ENCODE measurements at places on chromosomes 3 and 15.

GRCh38 chr3:127170814-127171213 is 22.1 kb upstream of the PRR23E start:
- DNase-seq, result no peak

DNA sequence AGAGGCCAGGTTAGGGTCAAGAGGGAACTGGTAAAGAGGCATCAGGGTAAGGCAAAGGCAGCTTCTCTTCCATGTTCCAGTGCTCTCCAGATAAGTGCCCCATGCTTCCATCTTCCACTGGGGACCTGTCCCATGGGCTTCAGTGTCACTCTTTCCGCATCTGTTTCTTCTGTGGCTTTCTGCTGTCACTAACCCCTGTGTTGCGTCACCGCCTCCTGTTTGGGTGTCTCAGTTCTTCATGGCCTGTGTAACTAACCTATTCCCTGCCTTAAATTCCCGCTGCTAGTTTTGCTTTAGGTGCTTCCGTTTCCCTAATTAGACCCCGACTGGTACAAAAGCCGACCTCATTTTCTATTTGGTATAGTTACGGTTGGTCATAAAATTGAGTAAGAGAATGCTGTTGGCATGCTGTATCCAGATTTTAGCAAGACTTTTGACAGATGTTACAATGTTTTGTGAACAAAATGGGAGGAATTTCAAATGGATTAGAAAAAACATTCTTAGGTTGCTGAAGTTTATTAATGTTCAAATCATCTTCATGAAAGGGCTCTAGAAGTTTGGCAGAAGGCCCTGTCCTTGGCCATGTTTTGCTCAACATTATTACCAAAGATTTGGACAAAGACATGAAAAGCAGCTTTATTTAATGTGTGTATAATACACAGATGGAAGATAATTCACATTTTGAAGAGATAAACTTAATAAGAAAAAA is 245.3 kb downstream of the BBX start:
- no peak for DNase-seq

GRCh38 chr3:36784138-36784635 is 19.8 kb upstream of the DCLK3 start:
- no peak for DNase-seq

- DNase-seq, result no peak
Measured at GRCh38 chr3:155411500-155412223, 118.2 kb upstream of the STRIT1 start.

DNA sequence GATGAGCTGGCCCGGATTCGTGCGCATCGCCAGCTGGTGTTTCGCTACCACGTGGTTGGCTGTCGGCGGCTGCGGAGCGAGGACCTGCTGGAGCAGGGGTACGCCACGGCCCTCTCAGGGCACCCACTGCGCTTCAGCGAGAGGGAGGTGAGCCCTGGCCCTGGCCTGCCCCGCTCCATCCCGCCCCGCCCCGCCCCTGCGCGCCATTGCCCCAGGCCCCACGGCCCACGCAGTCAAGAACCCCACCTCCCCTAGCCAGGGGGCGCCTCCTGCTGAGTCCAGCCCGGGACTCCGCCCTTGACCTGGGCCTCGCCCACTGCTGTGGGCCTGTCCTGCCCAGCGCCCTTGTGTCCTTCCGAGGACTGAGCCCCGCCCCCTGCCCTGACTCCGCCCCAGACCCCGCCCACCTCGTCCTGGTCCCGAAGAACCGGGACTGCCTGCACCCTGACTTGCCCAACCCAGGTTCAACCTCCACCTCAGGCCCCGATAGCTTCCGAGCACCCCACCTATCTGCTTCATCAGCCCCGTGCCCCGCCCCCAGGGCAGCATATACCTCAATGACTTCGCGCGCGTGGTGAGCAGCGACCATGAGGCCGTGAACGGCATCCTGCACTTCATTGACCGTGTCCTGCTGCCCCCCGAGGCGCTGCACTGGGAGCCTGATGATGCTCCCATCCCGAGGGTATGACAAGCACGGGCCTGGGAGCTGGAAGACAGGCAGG is 14.8 kb downstream of the NT5DC2 start:
- DNase-seq, result no peak

- DNase-seq, result no peak
Measured at GRCh38 chr3:190048932-190049441, 71.7 kb downstream of the P3H2 start.

DNA sequence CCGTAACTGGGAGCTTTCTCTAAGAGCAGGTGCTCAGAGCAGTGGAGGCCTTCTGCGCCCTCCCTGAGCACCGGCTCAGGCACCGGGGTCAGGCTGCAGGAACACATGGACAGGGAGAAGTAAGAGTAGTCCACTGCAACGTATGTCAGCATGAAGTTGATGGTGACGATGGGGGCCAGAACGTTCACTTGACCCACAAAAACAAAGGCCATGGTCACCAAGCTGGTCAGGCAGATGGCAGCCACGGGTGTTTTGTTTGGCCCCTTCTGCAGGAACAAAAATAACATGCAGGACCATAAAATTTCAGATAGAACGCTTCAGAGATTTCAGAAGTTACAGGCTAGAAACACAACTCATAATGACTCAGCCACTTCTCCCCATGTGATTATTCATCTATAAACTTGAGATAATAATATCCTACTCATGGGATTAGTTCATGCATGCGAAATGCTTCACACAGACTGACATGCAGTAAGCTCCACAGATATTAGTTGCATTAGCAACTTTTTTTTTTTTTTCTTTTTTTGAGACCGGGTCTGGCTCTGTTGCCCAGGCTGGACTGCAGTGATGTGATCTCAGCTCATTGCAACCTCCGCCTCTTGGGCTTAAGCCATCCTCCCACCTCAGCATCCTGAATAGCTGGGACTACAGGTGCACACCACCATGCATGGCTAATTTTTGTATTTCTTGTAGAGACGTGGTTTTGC is 52.2 kb upstream of the HEG1 start:
- no peak for DNase-seq

GRCh38 chr3:188772886-188773285 is 398.9 kb upstream of the TPRG1 start:
- no peak for DNase-seq

GRCh38 chr3:176927706-176928581 is 269.3 kb downstream of the TBL1XR1 start:
- DNase-seq, result no peak

- DNase-seq, result no peak
Measured at GRCh38 chr3:146612015-146612414, 6.9 kb upstream of the PLSCR5 start.

DNA sequence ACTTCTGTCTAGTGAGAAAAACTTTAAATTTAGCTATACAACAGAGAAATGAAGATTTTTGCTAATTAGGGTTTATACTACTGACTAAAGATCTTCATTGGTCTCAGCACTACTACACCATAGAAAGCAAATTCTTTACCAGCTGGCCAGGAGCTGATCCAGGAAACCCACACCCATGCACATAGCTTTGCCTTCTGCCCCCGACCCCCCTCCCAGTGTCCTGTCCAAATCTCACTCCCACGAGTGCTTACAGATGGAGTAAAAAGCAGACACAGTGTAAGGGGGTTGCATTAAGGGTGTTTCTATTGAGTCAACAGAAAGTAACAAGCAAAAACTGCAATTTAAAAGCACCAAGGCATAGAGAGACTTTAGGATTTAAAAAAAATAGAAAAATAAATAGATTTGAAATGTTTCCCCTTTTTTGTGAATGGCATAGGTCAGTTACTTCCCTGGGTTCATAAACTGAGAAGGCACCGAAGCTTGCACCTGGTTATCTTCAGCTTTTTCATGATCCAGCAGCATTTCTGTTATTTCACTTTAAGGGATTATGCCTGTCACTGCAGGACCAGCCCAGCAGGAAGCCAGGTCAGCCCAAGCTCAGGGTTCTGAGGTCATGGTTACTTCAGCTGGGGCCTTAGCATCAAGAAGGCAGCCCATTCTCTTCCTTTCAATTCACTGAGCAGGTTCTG is 124.3 kb downstream of the CTNNB1 start:
- DNase-seq, result no peak

DNA sequence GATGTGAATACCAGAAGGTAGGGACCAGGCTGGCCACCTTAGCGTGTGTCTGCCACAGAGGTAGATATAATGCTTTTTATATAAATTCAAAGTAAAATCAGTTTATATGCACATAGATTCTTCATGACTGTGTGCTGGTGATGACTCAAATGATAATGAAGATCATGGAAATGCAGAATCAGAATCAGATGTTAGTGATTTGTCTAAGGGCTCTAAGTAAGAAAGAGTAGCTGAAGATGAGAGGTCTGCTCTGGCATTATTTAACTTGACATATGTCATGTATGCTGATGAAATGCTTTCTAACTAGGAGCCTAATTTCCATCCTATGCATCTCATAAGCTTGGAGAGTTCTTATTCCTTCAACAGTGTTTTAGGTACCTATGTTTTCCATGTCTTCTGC is 50.3 kb upstream of the DPH6 start:
- no peak for DNase-seq

- DNase-seq, result no peak
Measured at GRCh38 chr15:69604072-69604411, 151.4 kb downstream of the RPLP1 start.

DNA sequence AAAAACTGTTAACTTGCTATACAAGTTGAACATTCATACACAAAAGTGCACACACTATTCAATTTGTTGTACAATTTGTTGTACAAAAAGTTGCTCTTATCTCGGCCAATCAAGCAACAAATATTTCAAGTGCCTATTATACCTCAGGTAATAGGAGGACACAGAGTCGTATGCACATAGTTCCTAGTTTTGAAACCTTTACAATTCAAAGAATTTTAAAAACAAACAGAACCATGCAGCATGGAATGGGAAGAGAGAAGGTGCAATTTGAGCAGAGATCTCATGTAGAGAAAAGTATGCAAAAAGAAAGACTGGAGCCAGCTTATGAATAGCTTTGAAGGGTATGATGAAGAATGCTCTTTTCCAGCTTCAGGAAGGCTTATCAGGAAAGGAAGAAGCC is 46.5 kb upstream of the ARPP19 start:
- DNase-seq, result no peak

DNA sequence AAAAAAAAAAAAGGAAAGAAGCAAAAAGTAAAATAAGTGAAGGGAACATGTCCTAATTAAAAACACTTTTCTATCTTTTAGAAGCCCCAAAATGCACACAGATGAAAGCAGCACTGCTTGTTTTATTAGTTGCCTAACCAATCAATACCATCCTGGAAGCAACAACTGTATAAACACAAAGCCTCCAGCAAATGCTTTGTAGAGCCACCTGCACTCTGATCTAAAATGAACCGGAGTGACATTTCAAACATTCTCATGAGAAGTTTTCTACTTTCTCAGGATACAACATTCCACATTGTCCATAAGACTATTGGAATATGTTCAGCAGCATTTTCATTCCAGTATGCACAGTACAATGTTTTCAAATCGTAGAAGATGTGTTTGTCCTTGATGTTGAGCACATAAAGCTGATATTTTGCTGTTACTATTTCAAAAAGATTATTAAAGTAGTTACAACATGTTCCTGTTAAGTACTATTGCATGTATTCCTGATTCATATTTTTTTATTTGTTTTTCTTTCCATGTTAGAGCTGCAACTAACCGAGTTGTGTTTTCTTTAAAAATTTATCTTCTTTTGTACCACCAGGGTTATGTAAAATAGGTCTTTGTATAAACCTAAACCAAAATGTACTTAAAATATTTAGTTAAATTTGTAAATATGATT is 50.3 kb upstream of the PLSCR5 start:
- DNase-seq, result no peak

- no peak for DNase-seq
Measured at GRCh38 chr3:74614107-74614967, at the start of gene CNTN3. Gene CNTN3, minus strand, starts transcription at chr3:74614659. Its CDS starts 93,547 bp downstream, at chr3:74521112.

DNA sequence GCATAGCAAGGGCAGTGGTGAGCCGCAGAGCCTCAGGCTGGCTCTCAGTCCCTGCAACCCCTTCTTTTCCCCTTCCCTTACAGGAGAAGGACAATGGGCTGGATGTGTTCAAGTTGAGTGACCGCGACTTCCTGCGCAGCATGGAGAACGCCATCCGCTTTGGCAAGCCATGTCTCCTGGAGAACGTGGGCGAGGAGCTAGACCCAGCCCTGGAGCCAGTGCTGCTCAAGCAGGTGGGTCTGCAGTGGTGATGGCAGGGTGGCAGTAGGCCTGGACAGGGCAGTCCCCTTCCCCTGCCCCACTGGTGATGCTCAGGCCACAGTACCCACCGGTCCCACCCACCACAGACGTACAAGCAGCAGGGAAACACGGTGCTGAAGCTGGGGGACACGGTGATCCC is 53.8 kb downstream of the SEMA3G start:
- no peak for DNase-seq

DNA sequence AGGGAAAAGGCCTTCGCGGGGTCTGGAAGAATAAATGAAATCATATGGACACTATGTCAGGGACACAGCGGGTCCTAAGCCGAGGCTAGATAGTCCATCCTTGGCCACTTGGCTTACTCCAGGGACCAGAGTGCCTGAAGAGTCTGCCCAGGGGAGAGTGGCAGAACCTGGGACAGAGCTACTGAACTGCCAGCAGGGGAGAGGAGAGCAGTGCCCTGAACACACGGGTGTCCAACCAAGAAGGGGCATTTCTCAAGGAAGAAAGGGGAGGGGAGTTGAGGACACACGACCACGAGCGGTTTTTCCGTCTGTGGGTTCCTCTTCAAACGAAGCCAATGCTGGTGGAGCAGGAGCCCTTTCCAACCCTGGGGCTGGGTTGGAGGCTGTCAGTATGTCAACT is 1.0 kb downstream of the ACAN start:
- DNase-seq, result no peak

DNA sequence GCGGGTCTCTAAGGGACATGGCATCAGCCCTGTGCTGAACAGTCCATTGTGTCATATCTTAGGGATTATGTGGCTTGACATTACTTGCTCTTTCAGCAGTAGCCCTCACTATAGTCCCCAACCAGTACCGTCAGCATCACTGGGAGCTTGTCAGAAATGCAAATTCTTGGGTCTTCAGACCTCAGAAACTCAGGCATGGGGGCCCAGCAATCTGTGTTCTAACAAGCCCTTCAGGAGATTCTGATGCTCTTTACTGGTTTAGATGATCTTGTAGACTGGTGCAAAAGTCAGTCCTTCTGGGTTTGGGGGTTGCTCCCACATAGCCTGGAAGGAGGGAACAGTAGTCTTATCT is 39.0 kb upstream of the TRAK1 start:
- DNase-seq, result no peak

GRCh38 chr3:187256051-187256616 is 35.4 kb downstream of the MASP1 start:
- no peak for DNase-seq

- DNase-seq, result no peak
Measured at GRCh38 chr3:170327040-170327808, 30.3 kb upstream of the SKIL start.

DNA sequence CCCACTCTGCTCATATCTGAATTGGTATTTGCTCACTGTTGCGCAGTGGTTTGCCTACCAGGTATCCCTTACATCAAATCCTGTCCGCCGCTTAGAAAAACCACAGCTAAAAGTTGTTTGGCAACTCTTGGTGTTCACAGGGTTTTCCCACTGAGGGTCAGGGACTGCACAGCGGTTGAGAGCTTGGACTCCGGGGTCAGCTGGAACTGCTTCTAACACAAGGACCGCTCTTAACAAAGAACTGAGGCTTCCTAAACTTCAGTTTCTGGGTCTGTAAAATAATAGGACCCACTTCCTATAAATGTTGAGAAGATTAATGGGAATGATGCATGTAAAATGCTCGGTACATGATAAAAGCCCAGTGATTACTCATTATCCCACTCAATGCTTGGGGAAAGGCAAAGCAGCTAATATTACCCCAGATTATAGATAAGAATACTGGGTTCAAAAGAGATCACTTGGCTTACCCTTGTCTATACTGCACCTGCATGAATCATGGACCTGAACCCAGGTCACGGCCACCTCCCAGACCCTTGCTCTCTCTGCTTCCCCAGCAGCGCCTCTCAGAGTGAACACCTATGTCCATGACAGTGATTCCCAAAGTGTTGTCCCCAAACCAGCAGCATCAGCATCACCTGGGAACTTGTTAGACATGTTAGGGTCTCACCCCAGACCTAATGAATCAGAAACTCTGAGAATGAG is 36.1 kb downstream of the LIPC start:
- DNase-seq, result no peak

Data from CD4-positive, alpha-beta memory T cell (primary cell).